ENCODE measurements at places on chromosomes 3 and 15.

GRCh38 chr15:63052961-63053698, 10.6 kb downstream of the TPM1 start:
- no peak for DNase-seq

GRCh38 chr3:23600167-23600871, 205.4 kb upstream of the UBE2E1 start:
- DNase-seq, result peak; percentile 95

DNA sequence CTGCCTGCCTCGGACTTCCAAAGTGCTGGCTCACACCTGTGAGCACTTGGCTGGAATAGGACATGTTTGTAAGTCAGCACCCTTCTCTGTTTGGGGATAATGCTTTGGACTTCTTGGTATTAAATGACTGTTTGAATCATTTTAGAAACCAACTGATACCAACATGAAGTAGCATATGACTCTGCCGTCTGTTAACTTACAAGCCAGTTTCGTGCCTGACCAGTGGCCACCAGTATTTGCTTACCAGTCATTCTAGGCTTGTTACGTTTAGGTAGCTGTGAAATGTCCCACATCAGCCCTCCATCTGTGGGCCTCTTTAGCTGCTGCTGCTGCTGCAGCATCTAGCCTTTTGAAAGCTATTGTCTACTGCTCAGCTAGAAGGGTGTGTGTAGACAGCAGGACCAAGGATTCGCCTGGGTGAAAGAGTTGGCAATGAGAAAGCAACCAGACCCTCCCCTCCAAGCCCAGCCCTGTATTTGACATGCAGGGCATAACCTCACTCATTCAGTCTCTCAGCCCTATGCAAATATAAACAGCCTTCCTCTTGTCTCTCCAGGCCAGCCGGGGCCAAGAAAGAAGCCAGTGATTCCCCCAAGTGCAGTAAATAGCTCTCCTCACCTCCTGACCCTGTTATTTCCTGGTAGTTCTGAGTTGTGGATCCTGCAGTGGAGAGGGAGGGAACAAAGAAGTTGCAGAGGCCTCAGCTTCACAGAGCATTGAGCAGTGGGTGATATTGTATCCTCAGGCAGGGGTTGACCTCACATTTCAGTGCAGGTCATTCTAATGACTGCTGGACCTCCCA, 51.0 kb downstream of the NKIRAS1 start:
- peak; percentile 12 for DNase-seq

DNA sequence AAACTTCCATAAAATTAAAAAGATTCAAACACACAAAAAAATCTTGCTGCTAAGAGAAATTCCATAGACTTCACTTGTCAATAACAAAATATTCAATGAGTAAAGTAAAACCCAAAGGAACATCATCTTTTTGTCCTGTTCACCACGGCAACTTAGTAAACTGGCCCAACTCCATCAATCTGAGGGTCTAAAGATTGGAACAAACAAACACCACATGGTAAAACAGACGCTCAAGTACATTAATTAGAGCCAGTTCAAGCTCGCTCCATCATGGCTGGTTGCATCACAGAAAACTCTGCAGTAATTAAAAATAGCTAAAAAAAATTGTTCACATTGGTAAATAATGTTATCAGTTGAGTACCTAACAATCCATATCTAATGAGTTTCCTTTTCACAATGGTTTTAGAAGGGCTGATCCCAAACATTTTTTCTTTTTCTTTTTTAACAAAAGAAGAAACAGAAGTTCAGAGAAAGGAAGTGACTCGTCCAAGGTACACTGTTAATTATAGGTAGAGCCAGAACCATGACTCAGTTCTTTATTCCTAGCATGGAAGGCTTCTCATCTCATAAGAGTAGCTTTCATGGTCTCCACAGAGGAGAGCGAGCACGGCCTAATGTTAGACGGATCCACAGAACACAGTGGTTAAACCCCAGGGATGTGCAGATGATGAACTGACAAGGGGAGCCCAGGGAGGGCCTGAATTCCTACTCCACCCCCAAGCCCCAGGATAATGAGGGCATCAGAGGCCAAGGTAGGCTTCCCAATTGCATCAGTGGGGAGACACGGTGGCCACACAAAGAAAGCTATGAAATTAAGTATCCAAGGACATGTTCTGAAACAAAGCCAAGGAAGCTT, 79.2 kb upstream of the ARHGEF3 start:
- DNase-seq, result peak; percentile 49

- no peak for DNase-seq
Measured at GRCh38 chr3:162546910-162547309, 1050.3 kb downstream of the OTOL1 start.

DNA sequence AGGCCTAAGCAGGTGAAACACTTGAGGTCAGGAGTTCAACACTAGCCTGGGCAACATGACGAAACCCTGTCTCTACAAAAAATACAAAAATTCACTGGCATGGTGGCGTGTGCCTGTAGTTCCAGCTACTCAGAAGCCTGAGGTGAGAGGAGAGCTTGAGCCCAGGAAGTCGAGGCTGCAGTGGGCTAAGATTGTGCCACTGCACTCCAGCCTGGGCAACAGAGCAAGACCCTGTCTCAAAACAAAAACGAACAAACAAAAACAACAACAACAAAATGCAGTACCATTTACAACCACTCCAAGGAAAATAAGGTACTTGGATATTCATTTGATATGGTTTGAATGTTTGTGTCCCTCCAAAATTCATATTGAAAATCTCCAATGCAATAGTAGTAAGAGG, 15.6 kb upstream of the TRANK1 start:
- DNase-seq, result no peak

GRCh38 chr15:84836844-84837243, 19.7 kb downstream of the ALPK3 start:
- DNase-seq, result no peak

- DNase-seq, result no peak
Measured at GRCh38 chr15:96072821-96073220, 257.7 kb upstream of the NR2F2 start.

DNA sequence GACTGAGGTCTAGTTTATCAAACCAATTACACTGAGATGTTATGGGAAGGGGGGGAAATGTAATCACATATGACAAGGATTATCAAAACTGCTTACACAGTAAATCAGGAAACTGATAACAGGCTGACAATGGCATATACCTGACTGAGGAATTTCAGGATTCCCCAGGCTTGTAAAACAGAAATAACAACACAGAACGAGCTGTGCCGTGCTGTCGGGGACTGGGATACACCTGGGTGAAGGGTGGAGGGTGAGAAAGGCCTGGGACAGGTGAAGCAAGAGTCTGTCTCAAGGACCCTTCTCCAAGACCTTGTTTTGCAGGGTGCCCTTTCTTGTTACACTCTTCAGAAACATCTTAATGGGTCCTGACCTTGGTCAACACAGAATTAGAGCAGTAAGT, 29.4 kb downstream of the RORA start:
- no peak for DNase-seq

DNA sequence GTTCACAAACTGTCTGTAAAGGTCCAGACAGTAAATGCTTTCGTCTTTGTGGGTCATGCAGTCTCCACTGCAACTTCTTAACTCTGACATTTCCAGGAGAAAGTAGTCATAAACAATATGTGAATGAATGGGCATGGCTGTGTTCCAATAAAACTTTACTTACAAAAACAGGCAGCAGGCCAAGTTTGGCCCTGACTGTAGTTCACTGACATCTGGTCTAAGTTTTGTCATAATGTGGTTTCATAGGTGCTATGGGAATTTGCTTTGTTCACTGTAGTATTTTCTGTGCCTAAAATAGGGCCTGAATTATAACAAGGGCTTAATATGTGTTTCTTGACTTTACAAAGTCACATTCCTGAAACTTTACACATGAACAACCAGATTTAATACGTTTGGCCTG, 186.0 kb upstream of the KBTBD8 start:
- no peak for DNase-seq

- no peak for DNase-seq
Measured at GRCh38 chr3:14905055-14905657, 42.2 kb upstream of the NR2C2 start.

- DNase-seq, result no peak
Measured at GRCh38 chr3:72738752-72739530, 109.3 kb downstream of the SHQ1 start.

DNA sequence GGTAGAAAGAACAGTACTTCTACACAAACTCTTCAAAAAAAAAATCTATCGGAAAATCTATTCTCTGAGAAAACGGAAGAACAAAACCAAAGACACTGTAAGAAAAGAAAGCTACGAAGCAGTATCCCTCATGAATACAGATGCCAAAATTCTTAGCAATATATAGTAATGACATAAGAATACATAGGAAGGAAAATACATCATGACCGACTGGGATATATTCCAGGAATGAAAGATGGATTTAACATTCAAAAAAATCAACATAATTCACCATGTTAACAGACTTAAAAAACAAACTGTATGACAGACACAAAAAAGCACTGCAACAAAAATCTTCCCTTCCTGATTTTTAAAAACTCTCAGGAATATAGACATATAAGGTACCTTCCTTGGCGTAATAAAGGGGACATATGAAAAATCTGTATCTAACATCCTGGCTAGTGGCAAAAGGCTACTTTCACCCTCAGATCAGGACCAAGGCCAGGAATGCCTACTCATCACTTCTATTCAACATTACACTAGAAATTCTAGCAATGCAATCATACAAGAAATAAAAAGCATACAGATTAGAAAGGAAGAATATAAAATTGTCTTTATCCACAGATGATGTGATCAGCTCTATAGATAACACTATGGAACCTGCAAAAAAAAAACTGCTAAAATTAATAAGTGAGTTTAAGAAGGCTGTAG, 77.6 kb upstream of the XXYLT1 start:
- no peak for DNase-seq

DNA sequence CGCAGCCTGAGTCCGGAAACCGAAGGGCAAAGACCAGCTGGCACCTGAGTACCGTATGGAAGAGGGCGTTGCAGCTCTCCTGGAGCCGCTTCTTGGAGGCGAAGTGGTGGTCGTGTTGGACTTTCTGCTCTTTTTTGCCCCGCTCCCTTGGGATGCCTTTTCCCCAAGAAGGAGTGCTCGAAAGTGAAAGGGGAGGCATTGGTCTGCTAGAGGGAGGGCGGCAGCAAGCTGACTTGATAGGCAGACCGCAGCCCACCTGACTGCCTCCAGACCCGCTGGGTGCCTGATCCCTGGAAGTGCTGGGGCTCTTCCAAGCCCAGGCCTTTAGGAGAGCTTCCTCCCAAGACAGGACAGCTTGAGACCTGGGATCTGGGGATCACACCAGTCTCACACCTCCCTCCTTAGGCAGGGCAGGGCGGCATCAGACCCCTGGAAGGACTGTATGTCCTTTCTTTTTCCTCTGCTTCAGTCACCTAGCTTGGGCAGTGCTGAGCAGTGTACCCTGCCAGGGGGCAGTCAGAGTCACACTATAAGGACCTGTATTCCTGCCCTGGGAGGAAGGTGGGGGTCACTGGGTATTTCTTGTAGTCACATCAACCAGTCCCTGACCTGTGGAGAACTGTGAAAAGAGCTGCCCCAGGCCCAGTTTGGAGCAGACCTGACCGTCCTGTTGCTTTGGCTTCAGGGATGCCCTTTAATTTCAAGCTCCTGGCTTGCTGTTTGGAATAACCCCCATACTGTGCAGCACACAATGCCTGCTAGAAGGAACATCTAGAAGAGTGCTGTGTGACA, 2.1 kb downstream of the ACVR2B start:
- no peak for DNase-seq

DNA sequence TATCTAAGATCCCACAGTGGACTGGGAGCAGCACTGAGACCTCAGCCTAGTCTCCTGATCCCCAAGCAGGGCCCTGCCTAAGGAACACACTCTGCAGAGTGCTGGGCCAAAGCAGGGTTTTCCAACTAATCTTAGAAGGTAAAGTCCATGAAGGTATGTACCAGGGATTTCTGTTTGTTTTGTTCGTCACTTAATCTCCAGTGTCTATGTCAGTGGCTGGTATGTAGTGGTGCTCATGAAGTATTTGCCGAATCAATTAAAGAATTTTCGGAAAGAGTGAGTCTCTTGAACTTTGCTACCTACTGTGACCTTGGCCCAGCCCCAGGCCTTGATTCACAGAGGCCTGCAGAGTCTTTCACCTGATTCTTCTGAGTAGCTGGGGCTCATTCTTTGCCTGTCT, 1.7 kb downstream of the DUOX1 start:
- no peak for DNase-seq

- no peak for DNase-seq
Measured at GRCh38 chr3:101719604-101720185, 4.7 kb upstream of the CEP97 start.

GRCh38 chr3:3665961-3666640, 133.1 kb upstream of the LRRN1 start:
- DNase-seq, result no peak

DNA sequence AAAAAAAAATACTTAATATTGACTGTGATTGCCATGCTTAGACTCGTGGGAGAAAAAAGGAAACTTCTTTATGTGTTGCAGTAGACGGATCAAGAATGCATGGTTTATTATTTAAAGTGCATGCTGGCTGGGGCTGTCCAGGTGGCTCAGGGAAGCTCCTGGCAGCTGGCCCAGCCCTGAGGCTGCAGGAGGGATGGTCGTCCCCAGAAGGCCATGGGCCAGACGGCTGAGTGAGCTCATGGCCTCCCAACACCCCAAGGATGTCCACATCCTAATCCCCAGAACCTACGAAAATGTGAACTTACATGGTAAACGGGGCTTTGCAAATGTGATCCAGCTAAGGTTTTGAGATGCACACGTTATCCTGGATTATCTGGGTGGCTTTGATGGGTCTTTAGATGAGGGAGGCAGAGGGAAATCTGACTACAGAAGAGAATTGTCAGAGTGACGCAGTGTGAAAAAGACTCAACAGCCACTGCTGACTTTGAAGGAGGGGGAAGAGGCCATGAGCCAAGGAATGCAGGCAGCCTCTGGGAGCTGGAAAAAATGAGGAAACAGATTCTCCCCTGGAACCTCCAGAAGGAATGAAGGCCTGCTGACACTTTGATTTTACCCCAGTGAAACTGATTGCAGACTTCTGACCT, 29.8 kb downstream of the ADAMTS17 start:
- no peak for DNase-seq

DNA sequence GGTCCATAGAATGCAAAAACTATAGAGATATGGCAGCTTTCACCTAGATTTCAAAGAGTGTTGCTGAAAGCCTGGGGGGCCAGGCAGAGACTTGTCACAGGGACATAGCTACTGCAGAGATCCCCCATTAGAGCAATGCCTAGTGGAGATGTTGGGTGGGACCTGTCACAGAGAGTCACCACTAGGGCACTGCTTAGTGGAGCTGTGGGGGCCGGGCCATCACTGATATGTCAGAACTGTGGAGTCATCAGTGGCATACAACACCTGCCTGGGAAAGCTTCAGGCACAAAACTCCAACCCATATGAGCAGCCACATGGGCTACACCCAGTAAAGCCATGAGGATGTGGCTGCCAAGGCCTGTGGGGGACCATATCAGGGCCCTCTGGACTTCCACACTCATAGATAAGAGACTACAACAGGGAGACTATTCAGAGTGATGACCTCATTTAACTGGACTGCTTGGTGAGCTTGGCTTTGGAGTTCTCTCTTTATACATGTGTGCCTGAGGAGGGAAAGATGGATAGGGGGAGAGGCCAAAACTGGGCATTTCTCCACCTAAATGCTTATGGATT, 176.3 kb downstream of the ZNF621 start:
- no peak for DNase-seq

DNA sequence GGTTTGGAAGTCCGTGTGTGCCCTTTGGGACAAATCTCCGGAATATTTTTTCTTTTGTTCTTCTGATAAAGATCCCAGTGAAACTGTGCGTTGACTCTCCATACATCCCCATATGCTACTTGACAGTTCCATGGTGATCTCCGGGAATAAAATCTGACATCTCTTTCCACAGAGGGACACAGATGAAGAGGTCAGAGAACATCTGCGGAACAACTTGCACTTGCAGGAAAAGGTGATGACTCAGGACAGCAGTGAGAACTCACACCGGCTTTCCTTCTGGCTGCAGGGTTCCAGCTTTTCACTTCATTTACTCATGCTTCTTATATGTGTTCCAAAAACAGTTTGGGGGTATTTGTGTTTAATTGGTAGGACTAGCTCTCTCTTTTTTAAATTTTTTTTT, 157.5 kb upstream of the CHRM5 start:
- no peak for DNase-seq

Data from PC-3 (cell line).